ENCODE measurements at places on chromosomes 12 and 14.

DNA sequence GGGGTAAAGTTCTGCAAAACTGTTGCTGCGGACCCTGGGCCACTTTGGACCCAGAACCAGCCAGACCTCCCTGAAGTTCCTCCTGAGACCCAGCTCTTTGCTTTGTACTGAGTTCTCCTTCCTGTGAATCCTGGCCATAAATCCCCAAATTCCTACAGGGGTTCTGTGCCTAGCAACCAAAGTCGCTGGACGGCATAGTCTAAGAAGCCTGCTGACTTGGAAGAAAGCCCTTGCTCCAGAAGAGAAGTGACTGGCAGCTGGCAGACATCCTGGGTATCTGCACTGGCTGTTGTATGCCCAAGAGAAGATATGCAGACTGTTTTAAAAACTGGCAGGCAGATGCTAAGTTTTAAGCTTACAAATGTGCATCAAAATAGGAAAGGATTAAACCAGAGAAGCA is 99.9 kb upstream of the SLC24A4 start:
- no peak for DNase-seq

DNA sequence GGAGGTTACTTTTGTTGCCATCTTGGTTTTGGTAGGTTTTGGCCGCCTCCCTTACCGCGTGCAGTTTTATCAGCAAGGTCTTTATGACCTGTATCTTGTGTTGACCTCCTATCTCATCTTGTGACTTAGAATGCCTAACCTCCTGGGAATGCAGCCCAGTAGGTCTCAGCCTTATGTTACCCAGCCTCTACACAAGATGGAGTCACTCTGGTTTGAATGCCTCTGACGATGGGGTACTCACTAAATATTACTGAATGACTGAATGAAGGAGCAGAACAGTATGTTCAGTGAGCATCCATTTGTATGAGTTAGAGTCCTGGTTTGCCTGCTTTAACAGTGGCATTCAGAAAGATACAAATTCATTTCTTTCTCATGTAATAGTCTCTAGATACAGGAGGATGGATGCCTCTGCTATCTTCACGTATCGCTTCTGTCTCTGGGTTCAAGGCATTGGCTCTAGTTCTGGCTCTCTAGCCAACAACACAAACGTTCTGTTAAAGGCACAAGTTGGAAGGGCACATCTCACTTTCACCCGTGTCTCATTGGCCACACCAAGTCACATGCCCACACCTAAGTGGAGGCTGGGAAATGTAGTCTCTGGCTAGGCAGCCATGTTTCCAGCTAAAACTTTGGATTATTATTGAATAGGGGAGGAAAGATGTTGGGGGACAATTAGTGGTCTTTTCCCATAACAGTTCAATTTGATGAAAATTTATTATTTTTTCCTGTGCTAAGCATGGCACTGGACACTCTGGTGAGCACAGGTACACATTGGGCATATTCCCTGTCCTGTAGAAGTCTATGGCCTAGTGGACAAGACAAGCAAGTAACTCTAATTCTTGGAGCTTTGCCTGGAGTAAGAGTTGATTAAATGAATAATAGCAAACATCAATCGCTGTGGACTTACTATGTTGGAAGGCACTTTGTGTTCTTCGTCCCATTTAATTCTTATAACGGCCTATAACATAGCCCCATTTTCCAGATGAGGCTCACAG is 75.2 kb upstream of the RPH3A start:
- no peak for DNase-seq

- DNase-seq = no peak
Observed at GRCh38 chr12:79769189-79769859, 78.6 kb upstream of the PAWR start.

DNA sequence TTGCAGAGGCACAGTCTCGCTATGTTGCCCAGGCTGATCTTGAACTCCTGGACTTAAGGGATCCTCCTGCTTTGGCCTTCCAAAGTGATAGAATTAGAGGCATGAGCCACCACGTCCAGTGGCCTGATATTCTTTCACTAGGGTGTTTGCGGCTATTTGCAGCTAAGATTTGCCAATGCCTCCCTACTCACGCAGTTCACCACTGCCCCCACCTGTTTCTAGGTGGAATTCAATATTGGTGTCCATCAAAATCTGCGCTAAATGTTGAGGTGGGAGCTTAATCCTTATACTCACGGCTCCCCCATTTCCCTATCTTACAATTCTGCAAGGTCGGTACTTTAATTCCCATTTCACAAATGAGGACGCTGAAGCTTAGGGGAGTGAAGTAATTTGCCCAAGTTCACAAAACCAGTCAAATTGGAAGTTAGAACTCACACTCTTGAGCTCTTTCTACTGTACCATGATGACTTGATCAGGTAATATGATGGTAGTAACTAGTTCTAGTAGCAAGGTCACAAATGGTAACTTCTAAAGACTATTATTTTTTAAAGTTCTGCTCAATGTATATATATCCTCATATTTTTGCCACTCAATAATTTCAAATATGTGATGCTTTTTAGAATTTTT is 22.1 kb upstream of the LRRC9 start:
- DNase-seq = no peak

DNA sequence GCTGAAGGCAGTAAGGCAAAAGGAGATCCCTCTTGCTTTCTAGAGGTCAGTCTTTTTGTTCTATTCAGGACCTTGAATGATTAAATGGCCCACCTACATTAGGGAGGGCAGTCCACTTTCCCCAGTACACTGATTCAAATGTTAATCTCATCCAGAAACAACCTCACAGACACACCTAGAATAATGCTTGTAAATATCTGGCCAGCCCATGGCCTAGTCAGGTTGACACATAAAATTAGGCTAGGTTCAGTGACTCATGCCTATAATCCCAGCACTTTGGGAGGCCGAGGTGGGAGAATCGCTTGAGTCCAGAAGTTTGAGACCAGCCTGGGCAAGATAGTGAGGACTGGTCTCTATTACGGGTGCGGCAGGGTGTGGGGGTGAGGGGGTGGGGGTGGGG is 43.5 kb downstream of the MIPOL1 start:
- DNase-seq = no peak
